OCI-LY7 (cell line): ENCODE measurements at places on chromosomes 6 and 20. TPM values are rescaled to one million over a fixed set of nuclear protein-coding genes. Genes with fewer than 3 reads are reported as not detected.

The IMPG1 gene
- not detected in 2 replicates for total RNA-seq

The MDFI gene
- not detected in 2 replicates for total RNA-seq

The INSM1 gene
- total RNA-seq = not detected in 2 replicates

The ZNF311 gene
- not detected in 2 replicates for total RNA-seq

The FGD2 gene
- 45.7 and 48.6 TPM in 2 replicates for total RNA-seq

The FBXO9 gene
- 67.7 and 80.2 TPM in 2 replicates for total RNA-seq

The DNAH8 gene
- total RNA-seq = not detected in 2 replicates

The VTA1 gene
- 49.0 and 51.0 TPM in 2 replicates for total RNA-seq

The CLPSL2 gene
- total RNA-seq = not detected in 2 replicates

The TCP11 gene
- not detected in 2 replicates for total RNA-seq

The DLL1 gene
- 0.28 TPM in 1 of 2 replicates, not detected in the other for total RNA-seq

The ADGB gene
- total RNA-seq = not detected in 2 replicates

- DNase-seq = peak; percentile 4
Measured at GRCh38 chr6:140427842-140428241, 1053.4 kb upstream of the CITED2 start.

DNA sequence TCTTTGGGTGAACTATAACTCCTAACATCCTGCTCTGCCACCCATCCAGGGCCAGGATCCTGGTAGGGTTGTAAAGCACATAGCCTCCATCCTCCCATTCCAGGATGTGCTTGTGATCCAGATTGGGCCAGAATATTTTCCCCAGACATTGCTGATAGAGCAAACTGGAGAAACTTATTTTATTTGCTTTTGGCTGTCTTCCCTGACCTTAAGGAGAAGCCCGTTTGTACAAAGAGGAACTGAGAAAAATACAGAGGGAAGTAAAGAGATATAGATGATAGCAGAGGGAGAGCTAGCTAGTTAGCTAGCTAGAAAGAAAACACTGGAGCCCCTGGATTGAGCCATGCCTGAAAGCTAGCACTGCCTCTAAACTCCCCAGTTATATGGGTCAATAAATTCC lies 9.0 kb upstream of the HDAC2 start:
- peak; percentile 27 for DNase-seq

- no peak for DNase-seq
Measured at GRCh38 chr20:11155156-11155756, 481.5 kb upstream of the JAG1 start.

- DNase-seq = no peak
Measured at GRCh38 chr6:66103354-66103753, 396.3 kb upstream of the EYS start.

GRCh38 chr6:89281779-89282246 lies 33.3 kb downstream of the GABRR2 start:
- peak; percentile 58 for DNase-seq

- no peak for DNase-seq
Measured at GRCh38 chr6:36735110-36736071, 37.8 kb downstream of the RAB44 start.

DNA sequence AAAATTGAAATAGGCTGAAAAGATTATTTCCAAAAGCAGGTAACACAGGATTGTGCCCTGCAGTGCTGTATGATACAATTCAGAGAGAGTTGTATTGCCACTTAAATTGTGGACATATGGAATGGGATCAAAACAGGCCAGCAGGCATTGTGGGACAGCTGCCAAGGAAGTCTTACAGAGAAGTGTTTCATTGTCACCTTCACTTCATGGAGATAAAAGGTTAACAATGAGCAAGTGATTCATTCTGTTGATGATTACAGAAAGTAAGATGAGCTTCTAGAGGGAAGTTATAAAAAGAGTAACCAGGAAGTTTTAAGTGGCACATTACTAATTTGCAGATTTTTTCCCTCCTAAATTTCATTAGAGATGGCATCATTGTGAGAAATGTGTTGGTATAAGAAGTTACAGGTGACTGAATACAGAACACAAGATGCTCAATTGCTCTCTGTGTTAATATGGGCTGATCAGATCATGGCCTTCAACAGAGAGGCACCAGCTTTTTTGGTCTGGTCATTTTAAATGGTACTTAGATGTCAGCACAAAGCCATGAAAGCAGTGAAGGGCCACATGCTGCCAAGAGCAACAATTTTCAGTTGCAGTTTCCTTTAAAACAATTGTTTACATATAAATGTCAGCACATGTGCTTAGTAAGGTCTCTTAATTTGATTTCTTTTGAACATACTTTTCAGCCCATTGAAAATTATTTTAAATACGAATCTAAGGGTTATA lies 402.5 kb upstream of the FKBP1C start:
- DNase-seq = no peak

GRCh38 chr6:3382326-3383279 lies 74.2 kb downstream of the SLC22A23 start:
- no peak for DNase-seq

GRCh38 chr6:83160167-83160566 lies 32.9 kb downstream of the PGM3 start:
- DNase-seq = no peak

GRCh38 chr6:431986-432385 lies 40.4 kb downstream of the IRF4 start:
- no peak for DNase-seq

GRCh38 chr6:166839569-166839968 lies 116.8 kb downstream of the RNASET2 start:
- no peak for DNase-seq

DNA sequence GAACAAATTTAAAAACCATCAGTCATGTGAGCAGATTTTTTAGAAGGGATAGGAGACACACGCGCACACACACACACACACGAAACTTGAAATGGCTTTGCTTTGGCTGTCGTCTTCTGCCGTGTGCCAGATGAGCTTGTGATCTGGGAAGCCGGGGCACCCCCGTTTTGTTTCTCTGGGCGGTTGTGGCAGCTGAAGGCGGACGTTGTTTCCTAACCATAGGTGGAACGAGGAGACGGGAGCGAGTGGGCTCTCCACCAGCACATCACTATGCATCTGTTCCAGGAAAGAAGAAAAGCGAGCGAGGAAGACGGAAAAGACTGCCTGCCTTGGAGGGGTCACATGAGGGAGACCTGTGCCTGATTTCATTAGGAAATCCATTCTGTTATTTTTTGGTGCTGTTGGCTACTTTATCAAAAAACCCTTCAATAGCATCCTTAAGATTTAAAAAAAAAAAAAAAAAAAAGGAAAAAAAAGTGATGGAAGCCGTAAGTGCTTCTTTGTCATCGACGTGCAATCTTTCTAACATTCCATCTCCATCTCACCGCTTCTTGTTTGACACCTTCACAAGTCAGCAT lies 142.1 kb downstream of the DTNBP1 start:
- DNase-seq = no peak

- DNase-seq = no peak
Measured at GRCh38 chr20:53057579-53057978, 85.4 kb downstream of the TSHZ2 start.

DNA sequence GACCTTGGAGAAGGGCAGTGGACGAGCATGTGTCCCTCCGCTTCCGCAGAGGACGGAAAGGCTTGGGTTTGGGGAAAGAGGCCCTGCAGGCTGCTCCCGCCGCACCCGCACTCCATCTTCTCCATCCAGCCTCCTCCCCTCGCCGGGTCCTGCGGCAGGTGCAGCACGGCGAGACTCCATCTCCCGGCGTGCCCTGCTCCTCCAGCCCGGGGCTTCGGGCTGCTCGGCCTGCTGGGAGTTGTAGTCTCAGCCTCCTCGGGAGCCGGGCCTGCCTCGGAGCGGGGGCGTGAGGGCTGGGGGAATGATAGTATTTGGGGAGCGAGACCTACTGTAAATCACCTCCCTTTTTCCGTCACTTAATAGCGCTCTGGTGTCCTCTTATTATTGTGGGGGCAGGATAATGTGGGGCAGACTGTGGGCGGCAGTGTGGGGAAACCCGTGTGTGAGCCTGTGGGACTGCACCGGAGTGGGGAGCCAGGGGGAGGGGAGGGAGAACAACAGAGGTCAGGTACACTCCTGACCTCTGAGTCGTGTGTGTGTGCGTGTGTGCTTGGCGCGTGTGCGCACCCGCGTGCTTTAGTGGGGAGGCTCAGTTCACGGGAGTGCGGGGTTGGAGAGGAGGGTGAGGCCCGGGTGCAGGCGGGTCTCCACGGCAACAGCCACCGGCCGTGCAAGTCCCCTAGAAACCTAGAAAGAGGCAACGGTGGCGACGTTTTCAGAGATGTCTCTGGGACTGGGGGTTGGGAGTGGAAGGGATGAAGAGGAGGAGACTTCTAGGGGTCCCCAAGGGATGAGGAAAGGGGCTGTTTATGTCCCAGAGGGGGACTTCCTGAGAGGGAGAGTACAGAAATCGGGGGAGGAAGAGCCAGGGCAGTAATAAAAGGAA lies 4.1 kb downstream of the TTBK1 start:
- peak; percentile 89 for DNase-seq

DNA sequence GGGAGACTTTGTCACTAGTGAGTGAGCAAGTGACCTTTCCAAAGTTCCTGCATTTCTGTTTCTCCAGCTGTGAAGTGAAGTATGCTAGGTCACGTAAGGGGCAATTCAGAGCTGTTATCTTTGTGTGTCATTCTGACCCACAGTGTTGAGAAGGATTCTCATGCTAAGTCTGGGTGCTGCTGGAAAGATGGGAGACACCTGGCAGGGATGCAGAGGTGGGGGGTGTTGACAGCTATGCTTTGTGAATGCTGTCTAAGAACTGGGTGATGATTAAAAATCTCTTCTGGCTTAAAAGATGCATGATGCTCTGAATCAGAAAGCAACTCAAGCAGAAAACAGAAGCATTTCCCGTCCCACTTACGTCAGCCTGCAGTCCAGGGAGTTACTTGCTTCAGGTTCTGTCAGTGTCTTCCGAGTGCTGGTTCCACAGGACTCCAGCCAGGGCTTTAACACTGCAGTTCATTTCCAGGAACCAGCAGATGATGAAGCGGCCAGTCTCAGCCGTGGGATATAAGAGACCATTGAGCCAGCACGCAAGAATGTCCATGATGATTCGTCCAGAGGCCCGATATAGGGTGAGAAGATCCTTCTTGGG lies 30.9 kb upstream of the ASXL1 start:
- DNase-seq = no peak

DNA sequence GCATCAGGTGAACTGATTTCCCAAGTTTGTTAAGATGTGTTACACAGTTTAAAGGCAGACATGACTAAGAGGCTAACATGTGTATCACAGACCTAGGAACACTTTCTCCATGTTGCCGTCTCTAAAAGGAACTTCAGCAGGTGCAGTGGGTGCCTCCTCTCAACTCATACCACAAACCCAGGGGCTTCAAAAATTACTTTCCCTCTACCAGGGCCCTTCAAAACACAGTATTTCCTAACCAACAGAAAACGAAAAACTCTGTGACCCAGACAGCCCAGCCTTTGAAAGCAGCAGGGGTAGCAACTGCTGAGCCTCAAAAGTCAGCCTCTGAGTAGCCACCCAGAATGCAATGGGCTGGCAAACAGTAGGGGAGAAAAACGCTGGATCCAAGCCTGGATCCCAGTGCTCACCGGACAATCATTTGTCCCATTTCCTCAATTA lies 28.5 kb downstream of the B4GALT5 start:
- DNase-seq = no peak

DNA sequence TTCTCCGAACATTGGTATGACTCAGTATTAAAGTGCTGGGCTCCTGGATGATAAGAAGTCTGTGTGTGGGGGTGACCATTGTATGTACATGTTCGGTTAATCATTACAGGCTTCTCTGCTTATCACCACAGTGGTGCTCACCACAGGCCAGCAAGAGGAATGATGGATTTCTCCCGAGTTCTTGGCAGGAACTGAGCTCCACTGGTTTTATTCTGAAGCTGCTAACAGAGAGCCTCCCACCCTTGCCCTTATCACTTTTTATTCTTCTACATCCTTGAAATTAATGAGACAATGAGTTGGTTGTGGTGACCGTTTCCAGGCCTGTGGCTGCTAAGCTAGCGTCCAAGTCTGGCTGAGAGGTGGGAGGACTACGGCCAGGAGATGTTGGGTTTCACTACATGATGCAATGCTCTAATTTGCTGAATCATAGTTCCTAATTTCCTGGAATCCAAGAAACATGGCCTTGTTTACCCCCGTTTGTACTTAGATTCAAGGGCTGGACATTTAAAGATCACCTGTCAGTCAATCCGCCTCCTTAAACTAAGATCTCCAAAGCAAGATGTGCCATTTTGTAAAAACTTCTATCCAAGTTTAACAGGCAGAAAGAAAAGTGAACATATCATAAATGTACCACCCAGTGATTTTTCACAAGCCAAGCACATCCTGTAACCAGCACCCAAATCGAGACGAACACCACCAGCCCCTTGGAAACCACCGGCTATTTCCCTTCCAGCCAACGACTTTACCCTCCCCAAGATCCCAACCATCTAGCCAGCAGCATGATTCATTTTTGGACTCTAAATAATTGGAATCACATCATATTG lies 172.5 kb downstream of the FOXA2 start:
- no peak for DNase-seq

- DNase-seq = peak; percentile 60
Measured at GRCh38 chr20:1005452-1006027, 3.4 kb upstream of the RSPO4 start.

GRCh38 chr6:163185744-163186143 lies 228.8 kb upstream of the QKI start:
- no peak for DNase-seq

DNA sequence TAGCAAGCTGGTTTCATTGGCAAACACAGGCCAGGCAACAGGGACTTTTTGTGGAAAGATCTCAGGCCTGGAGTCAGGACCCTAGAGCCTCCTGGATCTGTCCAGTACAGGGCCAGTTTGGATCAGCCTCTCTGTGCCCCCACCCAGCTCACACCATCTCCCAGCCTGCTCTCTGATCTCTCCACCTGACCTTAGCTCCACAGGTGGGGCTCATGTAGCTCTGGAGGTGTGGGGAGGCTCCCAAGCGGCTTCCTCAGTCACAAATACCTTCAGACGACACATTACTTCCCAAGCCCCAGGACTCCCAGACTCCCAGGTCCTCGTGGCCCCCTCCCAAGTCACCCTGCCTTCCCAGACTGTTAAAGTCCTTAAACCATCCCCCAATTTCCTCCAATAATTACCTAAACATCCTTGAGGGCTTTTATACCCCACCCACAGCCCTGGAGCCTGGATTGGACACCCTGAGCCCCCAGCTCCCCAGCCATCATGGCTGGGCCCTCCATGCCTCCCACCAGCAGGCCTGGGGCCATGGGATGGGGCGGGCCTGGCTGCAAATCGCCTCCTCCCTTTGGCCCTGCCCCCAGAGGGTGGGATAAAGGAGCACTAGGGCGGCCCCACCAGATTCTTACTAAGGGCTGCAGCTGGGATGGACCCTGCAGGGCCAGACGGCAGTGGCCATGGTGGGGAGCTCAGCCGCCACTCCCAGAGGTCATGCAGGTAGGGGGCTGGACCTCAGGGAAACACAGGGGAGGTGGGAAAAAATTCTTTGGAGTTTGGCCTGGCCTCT lies 15.9 kb upstream of the FANCE start:
- no peak for DNase-seq

GRCh38 chr6:137736911-137737310 lies 130.1 kb upstream of the TNFAIP3 start:
- no peak for DNase-seq

DNA sequence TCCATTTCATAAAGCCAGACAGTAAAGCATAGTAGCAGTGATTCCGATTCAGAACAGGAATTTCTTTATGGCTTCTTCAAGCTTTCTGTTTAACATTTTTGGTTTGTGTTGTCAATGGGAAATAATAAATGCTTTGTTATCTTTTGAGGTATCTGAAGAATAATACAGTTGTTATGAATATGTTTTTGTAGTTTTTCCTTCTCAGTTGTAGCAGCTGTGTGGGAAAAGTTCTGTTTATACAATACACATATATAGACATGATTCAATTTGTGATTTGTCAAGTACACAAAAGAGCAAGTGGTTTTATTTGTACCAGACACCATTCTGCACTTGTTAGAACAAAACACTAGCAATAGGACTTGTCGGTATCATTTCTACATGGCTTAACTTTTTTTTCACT lies 96.6 kb downstream of the CDYL start:
- DNase-seq = no peak

- DNase-seq = no peak
Measured at GRCh38 chr6:147506704-147507114, 1.8 kb upstream of the SAMD5 start.
